ENCODE measurements at places on chromosomes 12 and 14.

DNA sequence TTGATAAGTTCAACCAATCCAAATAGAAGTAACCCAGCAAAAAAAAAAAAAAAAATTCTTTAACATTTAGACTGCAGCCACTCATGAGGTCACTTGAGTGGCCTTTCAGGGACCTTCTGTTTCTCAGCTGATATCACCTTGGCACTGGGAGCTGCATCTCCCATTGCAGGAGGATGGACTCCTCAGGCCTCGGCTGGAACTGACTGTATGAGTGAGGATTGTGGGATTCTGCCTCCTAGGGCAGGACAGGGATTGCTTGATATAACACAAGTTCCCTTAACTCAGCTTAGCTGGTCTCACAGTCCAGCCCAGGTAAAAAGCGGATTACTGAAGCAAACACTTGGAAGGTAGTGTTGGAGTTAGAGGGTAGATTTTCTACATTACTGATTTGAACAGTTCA lies 3.5 kb upstream of the GUCY2C start:
- DNase-seq: no peak

GRCh38 chr14:66131111-66131510 lies 355.1 kb upstream of the CCDC196 start:
- DNase-seq: no peak

DNA sequence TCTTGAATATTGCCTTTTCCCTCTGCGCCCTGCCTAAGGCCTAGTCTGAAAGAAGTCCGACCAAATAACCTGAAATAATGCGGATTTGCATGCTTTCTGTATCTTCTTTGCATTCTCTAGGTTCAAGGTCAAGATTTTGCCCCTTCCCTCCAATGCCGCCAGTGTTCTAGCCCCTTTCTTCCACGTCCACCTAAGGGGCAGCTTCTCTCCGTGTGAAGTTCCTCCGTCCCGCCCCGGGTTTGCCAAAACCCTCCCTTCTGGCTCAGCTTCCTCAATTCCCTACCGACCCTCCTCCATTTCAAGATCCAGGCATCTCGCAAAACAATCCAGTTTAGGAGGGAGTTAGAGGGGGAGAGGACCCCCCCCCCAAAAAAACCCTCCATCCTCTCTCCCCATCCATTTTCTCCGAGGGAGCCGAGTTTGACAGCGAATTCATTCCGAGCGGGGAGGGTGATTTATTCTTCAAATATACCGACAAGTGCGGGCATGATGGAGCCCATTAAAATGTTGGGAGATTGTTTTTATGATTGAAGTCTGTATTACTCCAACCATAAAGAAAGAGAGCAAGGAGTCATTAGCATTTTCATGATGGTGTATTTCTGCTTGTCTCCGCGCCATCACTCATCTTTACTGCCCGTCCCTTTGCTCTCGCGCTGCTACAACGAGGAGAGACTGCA lies 20.9 kb upstream of the ATP5MC2 start:
- no peak for DNase-seq

- DNase-seq: no peak
Observed at GRCh38 chr12:68814490-68815231, 6.7 kb downstream of the MDM2 start.

GRCh38 chr14:75907756-75908359 lies 73.9 kb downstream of the TGFB3 start:
- no peak for DNase-seq

GRCh38 chr14:99809859-99810558 lies 16.8 kb downstream of the EML1 start:
- DNase-seq: no peak

DNA sequence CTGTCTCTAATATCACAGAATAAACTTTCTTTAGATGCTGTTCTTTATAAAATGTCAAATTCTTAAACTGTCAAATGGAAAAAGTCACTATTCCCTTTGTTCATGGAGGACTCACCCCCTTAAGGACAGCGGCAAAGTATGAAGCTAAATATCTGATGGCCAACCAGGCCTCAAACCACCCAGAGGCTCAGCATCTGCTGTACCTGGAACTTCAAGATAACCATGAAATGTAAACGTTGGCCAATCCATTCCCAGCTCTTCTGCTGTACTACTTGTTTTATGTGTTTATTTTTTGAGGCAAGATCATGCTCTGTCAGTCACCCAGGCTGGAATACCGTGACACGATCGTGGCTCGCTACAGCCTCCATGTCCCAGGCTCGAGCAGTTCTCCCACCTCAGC lies 15.7 kb downstream of the RFC5 start:
- no peak for DNase-seq

GRCh38 chr14:75333606-75334548 lies 55.2 kb downstream of the FOS start:
- DNase-seq: peak; percentile 32

- no peak for DNase-seq
Observed at GRCh38 chr14:103155010-103155409, 31.7 kb downstream of the TNFAIP2 start.
